ENCODE measurements at places on chromosomes 7 and 10.
A peak's percentile ranks its signal among the peaks of the same experiment; 100 is the strongest.

DNA sequence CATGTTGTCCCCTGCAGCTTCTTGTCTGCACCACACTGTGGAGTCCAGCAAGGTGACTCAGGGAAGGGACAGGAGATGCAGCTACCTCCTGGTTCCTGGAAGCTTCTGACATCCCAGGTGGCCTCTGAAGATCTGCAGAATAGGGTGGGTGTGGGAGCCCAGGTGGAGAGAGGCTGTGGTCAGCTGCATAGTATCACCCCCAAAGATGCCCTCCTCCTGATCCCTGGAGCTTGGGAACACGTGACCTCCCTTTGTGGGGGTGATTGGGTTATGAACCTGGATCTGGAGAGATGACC, 25.4 kb downstream of the CALML3 start:
- no peak for DNase-seq

GRCh38 chr7:55490099-55490498, 82.2 kb downstream of the VOPP1 start:
- DNase-seq, result no peak

DNA sequence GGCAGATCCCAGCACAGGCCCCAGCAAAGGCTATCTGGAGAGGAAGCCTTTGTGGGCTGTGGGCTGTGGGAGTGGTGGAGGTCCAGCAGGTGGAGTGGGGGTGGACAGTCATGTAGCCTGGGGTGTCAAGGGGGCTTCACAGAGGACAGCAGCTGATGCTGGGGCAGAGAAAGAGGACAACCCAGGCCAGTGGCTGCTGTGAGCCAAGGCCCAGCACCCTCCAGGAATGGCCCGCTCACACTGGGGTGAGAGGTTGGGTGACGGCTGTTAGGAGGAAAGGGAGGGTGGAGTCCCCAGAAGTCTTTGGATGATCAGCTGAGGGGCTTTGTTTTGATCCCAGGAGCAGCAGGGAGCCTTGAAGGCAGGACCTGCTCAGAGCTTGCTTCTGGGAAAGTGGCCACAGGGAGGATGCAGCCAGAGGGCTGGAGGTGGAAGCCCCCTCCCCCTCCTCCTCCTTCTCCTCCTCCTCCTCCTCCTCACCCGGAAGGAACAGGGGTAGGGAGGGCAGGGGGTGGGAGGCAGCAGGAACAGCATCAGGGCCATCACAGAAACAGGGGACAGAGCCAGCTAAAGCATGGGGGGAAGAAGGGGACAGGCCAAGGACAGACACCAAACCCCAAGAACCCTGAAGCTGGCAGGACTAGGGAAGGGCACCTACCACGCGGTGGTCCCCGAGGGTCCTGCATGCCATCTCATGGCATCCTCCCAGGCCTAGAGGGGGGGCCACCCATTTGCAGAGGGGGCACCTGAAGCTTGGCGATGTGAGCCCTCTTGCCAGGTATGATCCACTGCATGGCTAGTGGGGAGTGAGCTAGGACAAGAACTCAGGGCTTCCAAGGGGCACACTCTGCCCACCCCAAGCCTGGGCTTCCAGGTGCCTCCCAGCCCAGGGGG, 144.9 kb downstream of the GRID1 start:
- no peak for DNase-seq

DNA sequence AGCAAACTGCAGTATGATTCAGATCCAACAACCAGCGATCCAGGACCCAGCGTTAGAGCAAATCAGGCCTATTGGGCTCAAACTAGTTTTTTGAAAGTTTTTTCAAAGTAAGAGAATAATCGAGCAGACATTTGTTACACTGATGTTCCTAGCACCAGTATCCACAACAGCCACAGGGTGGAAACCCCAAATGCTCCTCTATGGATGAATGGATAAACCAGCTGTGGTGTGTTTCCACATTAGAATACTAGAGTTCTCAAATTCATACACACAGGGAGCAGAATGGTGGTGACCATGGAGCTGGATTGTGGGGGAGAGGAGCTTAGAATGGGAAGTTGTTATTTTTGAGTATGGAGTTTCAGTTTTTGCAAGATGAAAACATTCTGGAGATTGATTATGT, 60.7 kb downstream of the PDIA4 start:
- no peak for DNase-seq

GRCh38 chr7:112201839-112202238, 4.4 kb downstream of the DOCK4 start:
- DNase-seq, result no peak

GRCh38 chr7:146096994-146097393, 19.6 kb upstream of the CNTNAP2 start:
- no peak for DNase-seq

GRCh38 chr7:71598553-71598952, 466.6 kb downstream of the GALNT17 start:
- no peak for DNase-seq

DNA sequence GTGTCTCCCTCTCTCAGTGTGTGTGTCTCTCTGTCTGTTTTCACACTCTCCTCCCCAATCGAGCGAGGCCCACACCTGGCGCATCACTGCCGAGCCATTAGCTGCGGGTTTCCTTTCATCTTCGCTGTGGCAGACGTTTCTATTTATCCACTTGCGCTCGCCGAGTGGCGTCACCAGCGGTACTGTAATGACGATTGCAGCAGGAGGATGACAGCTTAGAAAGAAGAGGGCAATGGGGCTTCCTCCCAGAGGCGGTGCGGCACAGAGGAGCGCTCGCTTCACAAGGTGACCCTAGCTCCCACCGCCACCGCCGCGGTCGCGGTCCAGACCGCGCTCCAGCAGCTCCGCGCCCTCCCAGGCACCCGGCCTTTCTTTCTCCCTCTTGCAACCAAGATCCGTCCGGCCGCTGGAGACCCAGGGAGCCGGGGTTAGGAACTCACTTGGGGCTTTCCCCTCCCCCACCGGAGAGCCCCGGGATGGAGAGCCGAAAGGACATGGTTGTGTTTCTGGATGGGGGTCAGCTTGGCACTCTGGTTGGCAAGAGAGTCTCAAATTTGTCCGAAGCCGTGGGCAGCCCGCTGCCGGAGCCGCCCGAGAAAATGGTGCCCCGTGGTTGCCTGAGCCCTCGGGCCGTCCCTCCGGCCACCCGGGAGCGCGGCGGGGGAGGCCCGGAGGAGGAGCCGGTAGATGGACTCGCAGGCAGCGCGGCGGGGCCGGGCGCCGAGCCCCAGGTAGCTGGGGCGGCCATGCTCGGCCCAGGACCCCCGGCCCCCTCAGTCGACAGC, at the start of gene EVX1:
EVX1 (plus strand) TSS at position 248 of the 785 bp plus-strand sequence; CDS start at position 477, 229 bp downstream.
- no peak for DNase-seq

DNA sequence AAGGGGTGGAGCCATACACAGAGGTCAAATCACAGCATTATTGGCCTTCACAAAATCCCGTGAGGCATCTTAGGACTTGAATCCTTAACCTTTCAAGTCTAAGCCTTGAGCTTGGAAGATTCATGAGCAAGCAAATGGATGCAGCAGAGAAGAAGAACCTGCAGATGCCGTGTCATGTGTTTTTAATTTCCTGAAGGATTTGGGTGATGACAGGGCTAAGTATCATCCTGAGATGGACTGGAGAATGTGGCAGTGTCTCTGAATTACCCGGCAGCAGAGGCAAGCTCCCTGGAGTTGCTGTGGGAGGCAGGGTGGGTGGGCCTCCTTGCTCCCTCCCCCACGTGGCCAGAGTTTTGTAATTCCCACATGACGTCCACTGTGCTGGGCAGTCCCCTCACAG, 50.8 kb downstream of the GCC1 start:
- no peak for DNase-seq

DNA sequence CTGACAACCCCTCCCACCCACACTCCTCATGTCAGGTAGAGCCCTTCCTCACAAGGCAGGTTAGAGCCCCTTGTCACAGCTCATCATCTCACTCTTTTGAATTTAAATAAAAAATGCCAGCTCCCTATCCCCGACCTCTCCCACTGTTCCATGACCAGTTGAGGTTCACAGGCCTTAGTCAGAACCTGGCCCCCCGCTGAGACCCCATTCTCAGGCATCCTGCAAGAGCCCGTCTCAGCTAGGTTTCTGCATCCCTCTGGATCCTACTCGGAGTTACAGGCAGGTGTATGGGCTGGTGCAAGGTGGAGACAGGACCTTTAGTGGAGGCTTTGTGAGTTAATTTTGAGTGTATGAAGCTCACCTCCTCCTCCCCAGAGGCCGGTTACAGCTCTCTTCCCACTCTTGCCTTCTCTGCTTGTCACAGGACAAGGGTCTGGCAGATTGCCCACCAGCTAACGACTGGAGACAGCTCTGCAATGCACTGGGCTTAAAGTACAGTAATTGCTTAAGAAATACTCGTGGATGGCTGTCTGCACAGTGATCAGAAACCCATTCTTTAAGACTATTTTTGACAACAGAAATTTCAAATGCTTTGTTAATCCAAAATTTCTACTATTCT, 394.9 kb upstream of the DPP6 start:
- DNase-seq, result no peak

GRCh38 chr7:34357068-34357467, 300.9 kb upstream of the NPSR1 start:
- peak; percentile 12 for DNase-seq

DNA sequence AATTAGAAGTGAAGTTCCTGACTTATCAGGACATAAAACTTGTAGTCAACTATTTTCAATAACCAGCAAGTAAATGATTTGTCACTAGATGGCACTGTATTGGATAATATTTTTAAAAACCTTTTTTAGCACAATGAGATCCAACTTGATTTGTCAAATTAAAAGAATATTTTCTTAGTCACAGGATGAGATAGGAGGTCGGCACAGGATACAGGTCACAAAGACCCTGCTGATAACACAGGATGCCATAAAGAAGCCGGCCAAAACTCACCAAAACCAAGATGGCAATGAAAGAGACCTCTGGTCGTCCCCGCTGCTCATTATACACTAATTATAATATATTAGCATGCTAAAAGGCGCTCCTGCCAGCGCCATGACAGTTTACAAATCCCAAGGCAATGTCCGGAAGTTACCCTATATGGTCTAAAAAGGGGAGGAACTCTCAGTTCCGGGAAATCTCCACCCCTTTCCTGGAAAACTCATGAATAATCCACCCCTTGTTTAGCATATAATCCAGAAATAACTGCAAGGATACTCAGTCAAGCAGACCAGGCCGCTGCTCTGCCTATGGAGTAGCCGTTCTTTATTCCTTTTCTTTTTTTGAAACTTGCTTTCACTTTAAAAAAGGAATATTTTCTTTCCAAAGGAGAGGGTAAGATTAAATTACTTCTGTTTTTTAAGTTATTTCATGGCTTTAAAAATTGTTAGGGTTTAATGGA, 255.7 kb upstream of the MKLN1 start:
- no peak for DNase-seq

DNA sequence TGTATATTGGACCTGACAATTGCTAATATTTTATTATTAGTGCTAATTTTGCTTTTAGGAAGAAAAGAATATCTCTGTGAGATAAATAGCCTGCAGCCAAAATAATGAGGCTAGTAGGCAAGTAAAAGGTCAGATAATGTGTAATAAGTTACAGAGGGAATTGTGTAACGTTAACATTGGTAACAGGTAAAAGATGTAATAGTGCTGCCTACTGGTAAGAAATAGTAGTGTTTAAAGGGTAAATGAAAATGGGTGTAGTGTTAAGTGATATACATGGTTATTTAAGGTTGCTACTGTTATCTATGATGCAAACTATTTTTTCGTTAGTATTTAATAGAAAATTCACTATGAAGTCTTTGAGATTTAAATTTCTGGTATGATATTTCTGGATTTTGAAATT, 9.2 kb upstream of the FOXP2 start:
- DNase-seq, result no peak

DNA sequence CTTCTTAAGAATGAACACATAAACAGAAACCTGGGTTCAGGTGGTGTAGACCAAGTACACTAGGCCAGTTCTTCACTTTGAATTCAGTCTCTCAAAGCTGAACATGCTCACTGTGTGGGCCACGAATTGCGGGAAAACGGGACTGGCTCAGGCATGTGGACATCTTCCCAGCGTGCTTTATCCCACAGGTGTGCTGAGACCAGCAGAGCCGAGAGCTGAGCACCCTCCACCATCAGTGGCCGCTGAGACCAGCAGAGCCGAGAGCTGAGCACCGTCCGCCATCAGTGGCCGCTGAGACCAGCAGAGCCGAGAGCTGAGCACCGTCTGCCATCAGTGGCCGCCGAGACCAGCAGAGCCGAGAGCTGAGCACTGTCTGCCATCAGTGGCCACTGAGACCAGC, 265.4 kb downstream of the DNAJB6 start:
- no peak for DNase-seq

GRCh38 chr7:12722636-12723605, 35.5 kb downstream of the ARL4A start:
- DNase-seq, result no peak

DNA sequence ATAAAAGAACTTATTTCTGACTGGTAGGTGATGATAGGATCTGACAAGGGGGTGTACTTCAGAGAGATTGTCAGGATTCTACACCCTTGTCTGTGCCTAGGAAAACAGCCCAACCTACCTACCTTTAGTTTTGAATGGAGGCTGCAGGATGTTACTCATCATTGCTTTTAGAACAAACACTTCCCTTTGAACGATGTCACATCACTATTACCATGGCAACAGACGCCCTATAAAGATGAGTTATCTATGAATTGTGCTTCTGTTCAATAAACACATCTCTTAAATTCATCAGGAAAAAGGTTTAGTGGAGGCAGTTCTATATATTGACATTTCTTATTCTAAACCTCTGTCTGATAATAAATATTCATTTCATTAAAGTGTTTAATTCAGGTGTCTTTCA, 362.4 kb downstream of the CNTNAP2 start:
- DNase-seq, result no peak

DNA sequence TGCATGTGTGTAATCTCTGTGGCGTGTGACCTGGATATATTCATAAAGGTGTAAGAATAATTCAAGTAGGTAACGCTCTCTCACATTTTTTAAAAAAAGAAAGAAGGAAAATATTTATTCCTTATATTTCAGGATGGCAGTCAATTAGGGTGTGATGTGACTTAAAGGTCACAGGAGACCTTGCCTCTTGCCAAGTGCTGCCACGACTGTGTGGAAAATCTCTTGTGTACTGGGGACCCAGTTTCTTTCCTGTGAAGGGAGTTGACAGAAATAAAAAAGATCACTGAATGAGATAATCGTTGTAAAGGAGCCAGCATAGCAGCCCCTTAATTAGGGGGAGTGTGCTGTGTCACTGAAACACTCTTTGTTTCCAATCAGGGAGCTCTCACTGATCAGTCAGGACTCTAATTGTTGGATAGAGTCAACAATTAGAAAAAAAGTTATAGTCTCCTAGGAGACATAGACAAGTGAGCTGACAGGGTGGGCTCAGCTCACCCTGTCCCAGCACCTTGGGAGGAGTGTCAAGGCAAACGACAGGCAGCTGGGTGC, 31.1 kb downstream of the PTPRE start:
- no peak for DNase-seq

DNA sequence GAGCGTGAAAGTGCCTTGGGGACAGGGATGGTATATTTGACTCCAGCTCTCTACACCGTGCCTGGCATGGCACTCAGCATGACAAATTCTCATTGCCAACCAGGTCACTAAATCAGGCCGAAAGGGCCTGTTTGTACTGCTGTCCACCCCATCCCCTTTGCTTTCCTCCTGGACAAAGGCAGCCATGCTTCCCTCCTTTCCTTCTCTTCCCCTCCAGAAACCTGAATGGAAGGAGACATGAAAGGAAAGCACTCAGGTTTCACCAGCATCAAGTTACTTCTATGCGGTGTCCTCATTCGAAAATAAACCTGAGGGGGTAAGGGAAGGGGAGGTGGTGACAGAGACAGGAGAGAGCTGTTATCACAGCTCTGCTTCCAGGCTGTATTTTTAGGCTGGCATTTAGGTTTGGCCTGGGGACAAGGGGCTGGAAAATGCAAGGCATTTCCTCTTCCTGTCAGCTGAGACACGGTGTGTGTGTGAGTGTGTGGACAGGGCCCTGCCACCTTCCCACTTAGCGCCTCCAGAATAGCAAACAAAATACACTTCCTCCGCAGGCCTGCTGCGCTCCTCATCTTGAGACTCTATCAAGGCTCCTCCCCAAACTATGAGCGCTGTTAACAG, 79.9 kb upstream of the COL13A1 start:
- no peak for DNase-seq

- DNase-seq, result no peak
Measured at GRCh38 chr10:118101501-118101900, 54.8 kb upstream of the RAB11FIP2 start.

Data from retinal pigment epithelial cell (primary cell).